ENCODE measurements at places on chromosomes 7 and 10. TPM values are rescaled to one million over a fixed set of nuclear protein-coding genes. Genes with fewer than 3 reads are reported as not detected.

Gene LIPK
- 34.4 TPM for total RNA-seq

Gene MYO3A
- 2.2 TPM for total RNA-seq

Gene VPS37D
- 2.7 TPM for total RNA-seq

Gene BMI1
- total RNA-seq: 37.6 TPM

Gene TMEM254
- total RNA-seq: 39.9 TPM

Gene SLC16A9
- total RNA-seq: 0.04 TPM

Gene PRR15
- 0.15 TPM for total RNA-seq

Gene NAMPT
- total RNA-seq: 109 TPM

Gene ADAM12
- 0.26 TPM for total RNA-seq

Gene SPAM1
- not detected for total RNA-seq

Gene ACTA2
- total RNA-seq: 66.4 TPM

Gene TEX36
- not detected for total RNA-seq

Gene GGCT
- 62.5 TPM for total RNA-seq

Gene HKDC1
- total RNA-seq: 0.04 TPM

Gene TCTN3
- 17.2 TPM for total RNA-seq

Gene ZNF365
- total RNA-seq: 1.8 TPM

Gene PKD2L1
- total RNA-seq: not detected

Gene HTR7
- 0.08 TPM for total RNA-seq

Data from lower leg skin (tissue), 4 donors.